GM23248 (cell line): ENCODE measurements at places on chromosomes 13 and 19. TPM values are rescaled to one million over a fixed set of nuclear protein-coding genes. Genes with fewer than 3 reads are reported as not detected.

Gene ZNF492
- 0.13 and 0.65 TPM in 2 replicates for total RNA-seq

Gene NTN5
- 0.32 TPM in 1 of 2 replicates, not detected in the other for total RNA-seq

Gene C13orf42
- not detected in 2 replicates for total RNA-seq

Gene CEACAM7
- total RNA-seq = not detected in 2 replicates

Gene HPN
- not detected in 2 replicates for total RNA-seq

DNA sequence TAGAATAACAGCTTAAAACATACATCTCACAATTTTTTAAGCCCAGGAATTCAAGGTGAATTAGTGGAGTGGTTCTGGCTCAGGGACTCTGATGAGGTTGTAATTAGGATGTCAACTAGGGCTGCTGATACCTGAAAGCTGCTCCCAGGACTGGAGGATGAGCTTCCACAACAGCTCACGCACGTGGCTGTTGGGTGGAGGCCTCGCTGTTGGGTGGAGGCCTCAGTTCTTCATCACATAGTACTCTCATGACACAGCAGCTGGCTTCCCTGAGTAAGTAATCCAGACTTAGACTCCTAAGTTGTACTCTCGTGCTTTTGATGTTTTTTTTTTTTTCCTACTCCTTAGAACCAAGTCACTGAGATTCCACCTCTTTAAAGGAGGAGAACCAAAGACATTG is 577.1 kb upstream of the PRR20A start:
- no peaks in the 10 kb centered on the region for H3K27me3 ChIP-seq
- no peak for DNase-seq
- no peaks in the 10 kb centered on the region for H3K4me1 ChIP-seq
- H3K36me3 ChIP-seq = no peaks in the 10 kb centered on the region

GRCh38 chr13:42170029-42170428 is 101.9 kb upstream of the AKAP11 start:
- H3K36me3 ChIP-seq = peaks cover 20% of the 10 kb centered on the region
- no peaks in the 10 kb centered on the region for H3K27me3 ChIP-seq
- H3K27ac ChIP-seq = no peak overlapping the region
- no peaks in the 10 kb centered on the region for H3K4me1 ChIP-seq
- DNase-seq = no peak

DNA sequence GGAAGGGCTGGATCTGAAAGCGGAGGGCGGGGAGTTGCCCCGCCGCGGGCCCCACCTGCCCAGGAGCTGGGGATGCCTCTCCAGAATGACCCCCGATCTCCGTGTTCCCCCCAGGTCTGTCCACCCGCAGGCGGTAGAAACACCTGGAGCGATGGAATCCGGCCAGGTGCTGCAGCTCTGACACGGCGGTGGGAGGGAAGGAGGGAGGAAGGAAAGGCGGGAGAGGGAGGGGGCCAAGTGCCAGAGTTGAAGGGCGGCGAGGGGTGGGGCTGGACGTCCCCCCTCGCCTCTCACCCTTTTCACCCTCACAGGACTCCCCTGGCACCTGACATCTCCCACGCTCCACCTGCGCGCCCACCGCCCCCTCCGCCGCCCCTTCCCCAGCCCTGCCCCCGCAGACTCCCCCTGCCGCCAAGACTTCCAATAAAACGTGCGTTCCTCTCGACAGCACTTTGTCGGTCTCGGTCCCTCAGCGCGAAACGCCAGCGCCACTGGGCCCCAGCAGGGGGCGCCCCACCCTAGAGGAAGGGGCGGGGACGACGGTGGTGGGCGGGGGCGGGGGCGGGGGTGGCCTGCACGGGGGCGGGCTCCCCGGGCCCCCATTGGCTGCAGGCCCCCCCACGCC is 337 bp upstream of the FXYD7 start:
- H3K36me3 ChIP-seq = no peaks in the 10 kb centered on the region
- H3K27me3 ChIP-seq = 0 out of 2 replicates have a peak, but pooled peaks cover 4% of the 10 kb centered on the region
- peaks cover 13% of the 10 kb centered on the region; the same call in 1 of the 2 replicates for H3K4me1 ChIP-seq
- no peak overlapping the region for H3K27ac ChIP-seq
- H3K4me3 ChIP-seq = no peak overlapping the region

DNA sequence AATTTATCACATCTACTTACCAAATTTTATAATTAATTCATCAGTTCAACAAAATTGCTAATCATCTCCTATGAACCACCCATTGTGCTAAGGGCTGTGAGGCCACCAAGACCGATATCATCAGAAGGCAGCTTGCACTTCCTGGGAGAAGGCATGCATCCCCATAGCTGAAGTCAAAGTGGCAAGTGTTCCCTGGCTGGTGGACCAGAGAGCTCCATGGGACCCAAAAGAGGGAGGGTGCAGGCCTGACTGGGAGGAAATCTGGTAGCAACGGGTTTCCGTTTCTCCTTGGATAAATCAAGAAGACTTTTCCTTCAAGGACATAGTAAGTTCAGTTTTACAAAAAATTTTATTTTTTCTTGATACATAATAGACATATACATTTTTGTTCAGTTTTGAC is 325.2 kb downstream of the FGF9 start:
- H3K27me3 ChIP-seq = no peaks in the 10 kb centered on the region
- no peak overlapping the region for H3K4me3 ChIP-seq
- no peak overlapping the region for H3K27ac ChIP-seq
- H3K4me1 ChIP-seq = no peaks in the 10 kb centered on the region

GRCh38 chr13:30529085-30529834 is 63.5 kb upstream of the HMGB1 start:
- H3K27ac ChIP-seq = peak overlapping the region; percentile 32; the same call in 1 of the 2 replicates
- peak; percentile 75 for DNase-seq
- H3K36me3 ChIP-seq = no peaks in the 10 kb centered on the region
- no peak overlapping the region for H3K4me3 ChIP-seq
- H3K27me3 ChIP-seq = no peaks in the 10 kb centered on the region

GRCh38 chr13:69633044-69633443 is 474.6 kb upstream of the ATXN8OS start:
- no peak for DNase-seq
- no peaks in the 10 kb centered on the region for H3K36me3 ChIP-seq
